ENCODE measurements at places on chromosomes 2 and 18.

GRCh38 chr2:153408710-153409385 lies 69.7 kb downstream of the RPRM start:
- DNase-seq = no peak

DNA sequence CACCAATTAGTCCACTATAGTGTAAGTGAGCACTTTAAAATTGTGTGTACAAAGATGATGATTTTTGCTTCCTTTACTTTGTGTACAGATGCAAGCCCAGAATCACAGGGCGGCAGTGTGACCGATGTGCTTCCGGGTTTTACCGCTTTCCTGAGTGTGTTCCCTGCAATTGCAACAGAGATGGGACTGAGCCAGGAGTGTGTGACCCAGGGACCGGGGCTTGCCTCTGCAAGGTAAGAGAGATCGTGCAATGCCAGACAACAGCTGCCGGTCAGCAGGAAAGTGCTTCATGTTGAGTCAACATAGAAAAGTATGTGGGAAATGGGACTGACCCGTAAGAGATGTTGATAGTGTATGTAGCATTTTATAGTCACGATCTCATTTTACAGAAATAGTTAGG lies 156.8 kb upstream of the TTC39C start:
- no peak for DNase-seq

DNA sequence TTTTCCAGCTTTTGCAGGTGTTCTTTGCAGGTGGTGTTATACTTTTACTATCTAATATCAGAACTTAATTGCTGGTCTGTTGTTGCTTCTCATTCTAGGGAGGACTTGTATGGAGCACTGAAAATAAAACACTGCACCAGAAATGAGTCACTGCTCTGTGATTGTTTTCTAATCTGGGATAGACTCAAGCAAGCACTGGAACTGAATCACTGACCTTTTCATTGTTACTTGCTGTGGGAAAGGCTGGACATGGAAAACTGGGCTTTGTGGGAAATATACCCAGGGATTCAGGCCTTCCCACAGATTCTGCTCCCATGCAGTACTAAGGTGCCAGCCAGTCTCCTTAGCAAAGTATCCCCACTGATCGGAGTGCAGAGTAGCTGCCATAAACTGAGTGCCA lies 470.0 kb upstream of the GCFC2 start:
- no peak for DNase-seq

DNA sequence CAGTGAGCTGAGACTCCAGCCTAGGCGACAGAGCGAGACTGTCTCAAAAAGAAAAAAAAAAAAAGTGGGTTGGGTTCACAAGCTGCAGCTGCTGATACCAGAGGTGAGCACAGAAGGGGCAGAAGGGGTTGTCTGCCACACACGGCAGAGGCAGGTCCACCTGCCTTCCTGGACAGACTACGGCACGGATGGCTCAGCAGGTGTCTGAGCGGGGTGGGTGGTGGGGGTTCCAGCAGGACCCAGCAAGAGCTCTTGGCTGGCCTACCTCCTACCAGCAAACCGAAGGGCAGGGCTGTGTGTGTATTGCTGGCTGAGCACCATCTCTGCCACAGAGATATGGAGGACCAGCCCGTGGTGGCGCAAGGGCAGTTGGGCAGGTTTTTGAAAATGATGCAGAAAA lies 130.4 kb upstream of the ASB18 start:
- DNase-seq = no peak

GRCh38 chr2:53945538-53945937 lies 25.3 kb downstream of the PSME4 start:
- no peak for DNase-seq

GRCh38 chr18:38362286-38362792 lies 796.7 kb upstream of the CELF4 start:
- DNase-seq = no peak

DNA sequence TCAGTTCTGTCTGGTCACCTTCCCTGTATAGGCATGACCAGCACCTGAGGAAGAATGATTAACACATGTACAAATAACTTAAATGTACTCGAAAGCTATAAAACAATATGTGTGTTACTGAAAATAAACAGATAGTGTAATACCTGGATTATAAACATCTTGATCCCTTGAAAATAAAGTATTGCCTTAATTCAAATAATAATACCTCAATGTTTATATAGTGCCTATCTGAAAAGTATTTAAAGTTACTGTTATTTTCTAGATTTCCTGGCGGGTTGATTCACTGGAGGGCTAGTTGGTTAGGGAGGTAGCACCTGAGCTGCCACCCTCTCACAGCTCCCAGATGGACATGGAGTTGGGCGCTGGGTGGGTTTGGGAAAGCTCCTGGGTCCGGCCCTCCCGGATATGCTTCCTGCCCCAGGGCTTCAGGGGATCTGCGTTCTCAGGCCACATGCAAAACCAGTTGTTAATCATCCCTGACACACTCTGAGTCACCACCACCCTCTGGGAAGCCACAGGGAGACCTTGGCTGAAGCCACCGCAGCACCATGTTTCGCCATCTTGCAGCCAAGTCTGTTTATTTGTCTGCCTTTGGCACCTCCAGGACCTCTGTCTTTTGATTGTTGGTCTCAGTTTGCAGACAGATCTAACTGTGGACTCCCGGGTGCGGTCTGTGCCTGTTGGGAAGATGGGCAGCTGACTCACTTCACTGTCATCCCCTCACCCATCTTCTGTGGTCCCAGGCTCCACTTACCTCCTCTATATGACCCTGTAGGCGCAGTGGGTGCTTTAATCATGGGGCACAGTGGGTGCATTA lies 35.3 kb downstream of the RAB31 start:
- DNase-seq = no peak

DNA sequence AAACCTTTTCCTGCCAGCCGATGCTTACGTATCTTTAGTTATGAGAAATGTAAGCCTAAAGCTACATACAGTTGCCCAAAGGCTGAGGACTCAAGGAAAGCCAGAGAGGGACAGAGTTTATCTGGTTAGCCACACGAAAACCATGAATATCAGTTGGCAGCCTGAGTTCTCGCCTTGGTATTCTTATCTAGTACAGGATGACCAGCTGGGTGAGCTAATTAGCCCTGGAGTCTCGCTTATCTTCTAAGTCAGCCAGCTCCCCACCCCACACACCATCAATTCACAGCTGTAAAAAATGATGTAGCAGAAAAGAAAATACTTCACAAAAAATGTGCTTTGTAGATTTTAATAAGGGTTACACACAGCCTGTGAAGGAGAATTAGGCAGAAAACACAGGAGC lies 617.5 kb upstream of the SOX11 start:
- no peak for DNase-seq

DNA sequence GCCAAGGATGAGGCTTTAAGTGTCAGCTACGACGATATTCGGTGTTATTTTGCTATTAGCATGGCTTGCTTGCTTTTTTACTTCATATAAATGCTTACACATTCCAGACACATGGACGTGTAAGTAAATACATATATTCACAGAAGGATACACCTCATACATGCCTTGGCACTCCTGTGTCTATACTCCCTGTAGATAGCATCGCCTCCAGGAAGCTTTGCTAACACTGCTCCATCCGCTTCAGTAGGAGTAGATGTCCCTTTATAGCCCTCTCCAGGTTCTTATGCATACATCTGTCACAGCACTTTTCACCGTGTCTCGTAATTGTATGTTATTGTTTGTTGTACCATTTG lies 27.5 kb upstream of the KCTD1 start:
- DNase-seq = no peak

- DNase-seq = no peak
These were observed 507.6 kb upstream of the TNP1 start for GRCh38 chr2:217367464-217367863.

GRCh38 chr2:185738679-185739472 lies at the start of gene FSIP2:
FSIP2 (plus strand) TSS chr2:185738804; CDS start chr2:185738895, 91 bp downstream.
- no peak for DNase-seq

DNA sequence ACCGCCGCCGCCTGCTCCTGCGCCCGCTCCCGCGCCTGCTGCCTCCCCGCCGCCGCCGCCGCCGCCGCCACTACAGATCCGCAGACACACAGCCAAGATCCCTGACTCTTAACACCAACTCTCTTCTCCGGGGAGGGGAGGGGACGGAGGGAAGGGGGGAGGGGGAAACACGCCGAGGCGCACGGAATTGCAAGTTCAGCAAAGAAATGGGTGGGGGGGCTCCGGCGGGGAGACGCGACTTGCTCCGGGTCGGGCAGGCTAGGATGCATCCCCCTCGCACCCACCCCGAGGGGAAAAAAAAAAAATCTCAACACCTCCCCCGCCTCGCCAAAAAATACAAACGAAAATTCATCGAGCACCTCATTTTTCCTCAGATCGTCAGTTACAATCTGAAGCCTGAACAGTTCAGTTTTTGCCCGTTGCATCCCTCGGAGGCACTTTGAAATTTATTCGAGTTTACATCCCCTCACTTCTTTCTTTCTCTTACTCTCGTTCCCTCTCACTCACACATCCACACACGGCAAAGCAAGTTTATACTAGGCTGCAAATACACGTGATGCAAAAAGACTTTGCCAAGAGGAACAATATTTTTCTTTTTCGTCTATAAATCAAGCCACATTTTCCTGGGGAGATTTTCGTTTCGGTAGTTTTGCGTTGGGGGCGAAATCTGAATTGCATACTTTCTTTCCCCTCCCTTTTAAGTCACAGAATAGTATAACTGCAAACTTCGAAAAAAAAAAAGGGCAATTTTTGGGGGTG lies at the start of gene TCF4:
TSS of gene TCF4 (minus strand) at position 82 of the 759 bp plus-strand sequence. CDS start 1,076 bp downstream, outside the sequence.
- DNase-seq = peak; percentile 36

- DNase-seq = no peak
These were observed 284.6 kb downstream of the CNTNAP5 start for GRCh38 chr2:124309563-124310138.

DNA sequence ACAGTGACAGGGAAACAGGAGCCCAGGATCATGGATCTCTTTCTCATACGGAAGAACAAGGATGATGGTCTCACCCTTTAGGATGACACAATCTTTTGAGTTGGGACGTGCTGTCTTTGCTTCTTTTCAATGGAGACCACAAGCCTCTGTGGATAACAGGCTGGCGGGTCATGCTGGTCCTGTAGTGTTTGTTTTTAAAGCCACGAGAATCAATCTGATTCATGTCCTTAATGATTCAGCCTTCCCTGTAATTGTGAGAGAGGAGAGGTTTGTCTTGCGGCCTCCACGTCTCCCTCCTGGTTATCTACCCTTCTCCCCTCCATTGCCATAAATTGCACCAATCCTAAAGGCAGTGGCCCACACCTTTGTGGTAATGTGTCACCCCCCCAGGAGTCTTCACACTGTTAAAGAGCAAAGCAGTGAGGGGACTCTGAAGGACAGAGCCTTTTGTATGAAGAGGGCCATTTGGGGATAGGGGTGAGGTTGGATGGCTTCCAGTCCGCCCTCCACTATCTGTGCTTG lies 87.7 kb upstream of the TGFA start:
- DNase-seq = no peak

DNA sequence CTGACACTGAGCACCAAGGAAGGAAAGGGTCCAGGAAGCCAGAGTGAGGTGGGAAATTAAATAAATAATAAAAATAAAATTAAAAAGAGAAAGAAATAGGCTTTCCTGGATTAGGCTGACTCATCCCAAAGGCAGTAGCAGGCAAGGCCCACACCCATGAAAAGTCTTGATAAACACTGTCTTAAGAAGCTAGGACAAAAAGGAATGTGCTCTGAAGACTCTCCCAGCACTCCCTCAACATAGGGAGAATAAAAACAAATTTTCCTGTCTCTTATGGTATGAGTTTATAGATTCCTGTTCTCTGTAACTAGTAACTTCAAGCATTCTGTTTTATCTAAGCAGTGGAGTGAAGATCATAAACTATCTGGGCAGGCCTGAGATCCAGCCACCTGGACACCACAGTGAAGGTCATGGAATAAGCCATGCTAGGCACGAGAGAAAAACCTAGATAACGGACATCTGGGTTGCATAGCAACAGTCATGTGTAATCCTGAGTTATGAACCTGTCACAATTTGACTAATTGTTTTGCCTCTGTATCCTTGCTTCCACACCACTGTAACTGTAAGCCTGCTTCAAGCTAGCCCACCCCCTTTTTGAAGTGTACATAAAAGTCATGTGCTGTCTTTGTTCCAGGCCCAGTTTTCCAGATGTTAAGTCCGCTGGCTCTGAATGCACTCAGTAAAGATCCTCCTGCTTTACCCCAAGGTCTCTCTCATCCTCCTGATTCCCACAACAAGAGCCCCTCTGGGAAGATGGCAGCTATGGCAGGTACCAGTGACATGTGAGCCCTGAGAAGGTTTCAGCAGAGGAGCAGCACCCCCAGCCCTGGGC lies 107.8 kb downstream of the NDUFA10 start:
- no peak for DNase-seq

GRCh38 chr2:116809109-116809508 lies 1005.4 kb upstream of the DDX18 start:
- DNase-seq = no peak

DNA sequence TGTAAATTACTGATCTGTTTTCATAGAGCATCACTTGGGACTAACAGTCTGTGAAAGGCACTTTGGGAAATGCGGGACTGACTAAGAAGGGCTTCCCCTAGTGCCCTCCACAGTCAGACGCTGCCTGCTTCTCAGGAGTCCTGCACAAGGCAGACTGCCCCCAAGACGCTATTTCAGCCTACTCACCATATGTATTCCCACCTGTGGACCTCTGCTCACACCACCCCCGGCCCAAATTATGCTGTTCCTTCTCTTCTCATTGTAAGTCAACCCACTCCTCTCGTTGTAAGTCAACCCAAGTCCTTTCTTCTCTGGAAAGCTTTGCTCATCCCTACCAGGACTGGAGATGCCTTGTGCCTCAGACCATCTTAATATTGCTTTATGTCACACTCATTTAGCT lies 175.3 kb downstream of the GFPT1 start:
- DNase-seq = no peak

DNA sequence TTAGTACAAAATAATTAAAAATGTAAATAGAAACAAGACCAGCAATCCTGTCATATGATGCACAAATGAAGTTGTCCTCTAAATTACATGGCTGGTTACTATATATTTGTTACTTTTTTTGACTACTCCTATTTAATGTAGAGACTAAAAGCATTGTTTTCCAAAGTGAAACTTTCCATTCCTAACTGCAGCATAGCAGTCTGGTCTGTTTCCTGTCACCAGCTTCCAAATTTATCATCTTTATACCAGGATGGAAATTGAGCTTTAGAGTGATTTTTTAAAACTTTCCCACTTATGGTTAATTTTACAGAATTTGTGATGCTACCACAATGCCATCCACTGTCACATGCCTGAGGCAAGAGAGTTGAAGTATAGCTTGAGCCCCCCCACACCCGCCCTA lies 33.5 kb upstream of the RAB27B start:
- DNase-seq = no peak

GRCh38 chr2:223943561-223944008 lies 1.6 kb downstream of the WDFY1 start:
- no peak for DNase-seq

GRCh38 chr2:75525434-75526310 lies 35.1 kb downstream of the EVA1A start:
- DNase-seq = no peak

DNA sequence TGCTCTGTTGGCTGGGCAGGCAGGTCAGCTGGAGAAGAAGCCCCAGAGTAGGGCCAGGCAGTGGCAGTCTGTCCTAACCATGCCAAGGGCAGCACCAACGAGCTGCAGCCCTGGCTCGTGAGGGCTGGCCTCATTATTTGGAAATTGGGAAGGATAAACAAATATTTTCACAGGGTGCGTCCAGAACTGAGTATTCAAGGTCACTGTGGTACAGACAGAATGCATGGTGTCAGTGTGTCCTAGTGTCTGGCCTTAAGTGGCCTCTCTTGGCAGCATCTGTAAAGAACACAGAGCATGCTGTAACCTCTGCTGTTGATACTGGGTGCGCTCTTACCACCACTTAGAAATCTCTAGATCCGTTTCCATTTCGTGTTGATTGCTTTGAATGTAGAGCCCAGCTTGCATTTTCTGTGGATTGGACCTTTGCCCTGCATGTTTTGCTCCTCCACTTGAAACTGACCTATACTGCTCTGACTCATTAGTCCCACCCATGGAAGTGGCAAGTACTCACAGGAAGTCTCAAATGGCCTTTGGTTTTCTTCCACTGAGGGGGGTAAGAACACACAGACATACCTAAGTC lies 88.2 kb downstream of the GREB1L start:
- no peak for DNase-seq

Measured in substantia nigra (tissue), 51 donors.